GM12878 (cell line): ENCODE measurements at places on chromosomes 6 and 20.

DNA sequence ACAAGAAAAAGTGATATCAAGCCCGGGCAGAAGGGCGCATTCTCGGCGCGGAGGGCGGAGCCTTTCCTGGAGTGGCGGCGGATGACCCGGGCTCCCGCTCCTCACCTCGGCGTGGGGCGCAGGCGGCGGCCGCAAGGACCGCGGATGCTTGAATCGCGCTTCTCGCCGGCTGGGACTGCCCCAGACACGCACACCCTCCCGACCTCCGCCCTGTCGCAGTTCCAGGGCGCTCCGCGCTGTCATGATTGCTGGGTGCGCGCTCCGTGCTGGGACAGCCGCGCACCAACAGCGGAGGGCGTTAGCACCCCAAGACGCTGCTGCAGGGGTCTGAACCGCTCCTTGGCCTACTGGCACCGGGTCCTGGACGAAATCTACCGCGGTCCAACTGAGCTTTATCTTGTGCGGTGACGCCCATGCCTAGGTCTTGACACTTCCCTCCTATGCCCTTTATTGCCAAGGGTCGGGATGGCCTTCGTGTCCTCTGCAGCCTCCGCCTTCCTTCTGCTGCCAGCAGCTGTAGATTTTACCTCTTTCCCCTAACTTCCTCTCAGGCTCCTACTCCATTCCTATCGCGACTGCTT is 43.3 kb downstream of the IRAK1BP1 start:
- DNase-seq: no peak

- DNase-seq: no peak
Observed at GRCh38 chr6:141415896-141416295, 716.8 kb upstream of the GJE1 start.

GRCh38 chr20:31818376-31818908 is 714 bp upstream of the MYLK2 start:
- no peak for DNase-seq

GRCh38 chr6:112618849-112619248 is 271.7 kb downstream of the RFPL4B start:
- DNase-seq: no peak

GRCh38 chr6:113989675-113990074 is 18.7 kb upstream of the HDAC2 start:
- DNase-seq: no peak

DNA sequence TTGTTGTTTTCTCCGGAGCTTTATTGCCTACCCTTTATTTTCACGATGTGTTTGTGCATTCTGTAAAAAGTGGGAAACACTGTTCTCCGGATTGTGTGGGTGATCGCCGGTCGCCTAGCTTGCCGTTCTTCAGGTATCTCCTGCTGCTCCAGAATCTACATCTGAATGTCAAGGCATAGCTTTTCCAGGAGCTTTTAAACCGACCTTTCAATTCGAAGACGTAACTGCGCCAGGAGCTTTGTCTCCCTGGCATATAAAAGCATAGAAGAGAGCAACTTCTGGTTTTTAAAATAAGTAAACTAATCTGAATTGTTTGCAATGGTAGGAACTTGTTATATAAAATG is 96.0 kb downstream of the HFE start:
- no peak for DNase-seq

GRCh38 chr20:42118001-42118400 is 499.8 kb upstream of the CHD6 start:
- DNase-seq: no peak

- DNase-seq: no peak
Observed at GRCh38 chr6:52640916-52641315, 30.0 kb upstream of the TMEM14A start.

DNA sequence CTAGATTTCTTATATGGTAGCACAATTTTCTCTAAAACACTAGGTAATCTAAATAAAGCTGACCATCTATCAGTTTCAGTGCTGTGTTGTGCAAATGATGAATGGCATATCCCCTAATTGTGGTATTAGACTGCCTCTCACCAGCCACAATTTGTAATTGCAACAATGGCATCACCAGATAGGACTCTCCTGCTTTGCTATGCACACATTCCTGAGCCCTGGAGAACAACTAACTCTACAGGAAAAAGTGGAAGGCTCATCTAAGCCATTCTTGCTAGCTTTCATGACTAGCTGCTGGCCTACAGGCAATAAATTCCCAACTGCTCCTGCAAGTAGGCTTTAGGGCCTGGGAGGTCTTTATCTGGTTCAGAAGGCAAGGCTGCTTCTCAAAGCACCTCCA is 974.1 kb downstream of the EYS start:
- DNase-seq: no peak

DNA sequence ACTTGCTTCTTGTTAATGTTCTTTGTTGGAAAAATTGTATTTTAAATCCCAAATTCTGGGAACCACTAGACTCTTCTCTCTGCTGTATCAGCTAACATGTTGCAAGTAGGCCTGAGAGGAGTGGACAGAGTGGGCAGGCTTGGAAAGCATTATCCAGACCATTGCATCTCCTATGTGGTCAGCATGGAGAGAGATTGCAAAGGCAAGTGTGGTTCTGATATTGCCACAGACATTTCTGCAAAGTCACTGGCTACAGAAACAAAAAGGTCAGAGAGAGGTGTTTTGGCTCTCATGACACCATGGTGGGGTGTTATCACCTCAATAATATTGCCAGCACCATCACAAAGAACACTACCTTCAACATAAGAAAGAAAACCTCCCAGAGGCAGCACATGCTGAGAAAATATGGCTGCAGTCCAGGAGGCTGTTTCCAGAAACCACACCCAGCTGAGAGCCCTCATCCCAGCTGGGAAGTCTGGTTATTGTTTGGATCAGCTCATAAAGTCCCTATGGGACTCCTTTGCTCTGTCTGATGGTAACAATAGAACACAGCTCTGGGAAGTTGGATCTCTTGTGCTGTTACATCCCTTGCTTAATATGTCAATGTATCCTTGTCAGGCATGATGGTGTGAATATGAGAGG is 78.2 kb upstream of the TBX18 start:
- no peak for DNase-seq

DNA sequence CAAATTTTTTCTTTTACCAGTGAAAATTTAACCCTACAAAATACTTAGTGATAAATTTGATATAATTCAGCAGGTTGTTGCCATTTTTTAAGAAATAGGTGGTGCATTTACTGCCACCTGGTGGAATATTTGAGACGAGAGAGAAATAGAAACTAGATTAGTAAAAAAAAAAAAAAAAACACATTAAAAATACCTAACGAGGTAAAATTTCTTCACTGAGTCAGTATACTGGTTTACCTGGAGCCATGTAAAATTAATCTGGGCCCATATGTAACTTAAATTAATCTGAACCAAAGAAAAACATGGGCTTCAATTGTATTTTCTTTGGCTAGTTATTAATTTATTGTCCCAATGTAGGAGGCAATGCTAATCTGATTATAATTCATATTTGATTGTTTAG is 520.8 kb downstream of the EPM2A start:
- no peak for DNase-seq

GRCh38 chr6:18216411-18216810 is 47.9 kb downstream of the DEK start:
- no peak for DNase-seq

GRCh38 chr20:1509237-1509636 is 18.0 kb upstream of the SIRPB2 start:
- no peak for DNase-seq

GRCh38 chr6:48067148-48067712 is 43.8 kb downstream of the PTCHD4 start:
- no peak for DNase-seq

- DNase-seq: no peak
Observed at GRCh38 chr20:62391165-62392076, 4.5 kb downstream of the RPS21 start.

- no peak for DNase-seq
Observed at GRCh38 chr20:19734811-19735210, 23.2 kb upstream of the RIN2 start.

GRCh38 chr20:45823949-45824835 is 2.9 kb downstream of the TNNC2 start:
- no peak for DNase-seq

DNA sequence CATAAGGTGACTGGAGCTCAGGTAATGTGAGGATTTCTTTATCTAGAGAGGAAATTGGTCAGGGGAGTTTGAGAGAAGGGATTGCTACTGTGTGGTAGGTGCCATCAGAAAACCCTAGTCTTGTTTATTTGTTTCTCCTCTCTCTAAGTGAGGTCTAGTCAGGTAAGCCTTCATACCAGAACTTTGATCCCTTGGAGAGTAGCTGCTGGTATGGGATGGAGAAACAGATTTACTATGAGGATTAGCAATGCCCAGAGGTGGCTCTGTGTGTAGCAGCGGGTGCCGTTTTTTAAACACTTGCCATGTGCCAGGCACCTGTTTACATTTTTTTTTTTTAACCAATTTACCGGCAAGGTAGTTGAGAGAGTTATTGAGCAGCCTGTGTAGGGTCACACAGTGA is 19.5 kb downstream of the CMTR1 start:
- DNase-seq: no peak

DNA sequence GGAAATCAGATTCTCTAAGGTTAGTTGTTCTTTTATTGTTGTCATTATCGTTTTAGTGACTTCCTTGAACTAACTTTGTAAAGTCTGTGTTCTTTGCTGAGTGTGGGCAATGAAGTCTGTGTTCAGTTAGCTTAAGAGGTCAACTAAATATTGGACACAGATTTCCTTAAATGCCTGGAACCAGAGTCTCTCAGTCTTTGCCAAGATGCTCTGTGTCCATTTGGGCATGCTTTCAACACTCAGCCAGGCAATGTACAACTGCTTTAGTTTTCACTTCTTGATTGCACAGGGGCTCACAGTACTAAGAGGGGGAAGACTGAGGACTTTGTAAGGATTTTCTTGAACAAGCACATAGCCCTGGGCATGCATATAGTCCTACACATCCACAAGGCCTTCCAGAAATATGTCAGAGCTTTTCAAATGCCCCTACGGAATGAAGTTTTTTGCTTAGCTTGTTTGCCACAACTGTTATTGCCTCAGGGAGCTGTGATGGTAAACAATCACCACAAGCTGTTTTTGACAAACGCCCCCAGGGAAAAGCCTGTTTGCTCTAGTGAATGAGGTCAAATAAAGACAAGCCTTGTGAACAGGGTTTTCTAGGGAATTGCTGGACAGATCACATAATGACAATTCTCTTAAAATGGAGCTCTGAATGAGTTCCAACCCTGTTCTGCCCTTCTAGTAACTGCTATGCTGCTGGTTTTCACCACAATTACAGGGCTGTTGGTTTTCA is 82.5 kb downstream of the B3GAT2 start:
- DNase-seq: no peak

GRCh38 chr6:123323452-123324329 is 313.1 kb downstream of the TRDN start:
- DNase-seq: no peak

GRCh38 chr6:106730718-106731117 is 101.3 kb downstream of the QRSL1 start:
- DNase-seq: no peak

- no peak for DNase-seq
Observed at GRCh38 chr6:35219683-35220326, 6.0 kb downstream of the SCUBE3 start.

GRCh38 chr6:159193923-159194322 is 24.7 kb downstream of the FNDC1 start:
- DNase-seq: no peak

DNA sequence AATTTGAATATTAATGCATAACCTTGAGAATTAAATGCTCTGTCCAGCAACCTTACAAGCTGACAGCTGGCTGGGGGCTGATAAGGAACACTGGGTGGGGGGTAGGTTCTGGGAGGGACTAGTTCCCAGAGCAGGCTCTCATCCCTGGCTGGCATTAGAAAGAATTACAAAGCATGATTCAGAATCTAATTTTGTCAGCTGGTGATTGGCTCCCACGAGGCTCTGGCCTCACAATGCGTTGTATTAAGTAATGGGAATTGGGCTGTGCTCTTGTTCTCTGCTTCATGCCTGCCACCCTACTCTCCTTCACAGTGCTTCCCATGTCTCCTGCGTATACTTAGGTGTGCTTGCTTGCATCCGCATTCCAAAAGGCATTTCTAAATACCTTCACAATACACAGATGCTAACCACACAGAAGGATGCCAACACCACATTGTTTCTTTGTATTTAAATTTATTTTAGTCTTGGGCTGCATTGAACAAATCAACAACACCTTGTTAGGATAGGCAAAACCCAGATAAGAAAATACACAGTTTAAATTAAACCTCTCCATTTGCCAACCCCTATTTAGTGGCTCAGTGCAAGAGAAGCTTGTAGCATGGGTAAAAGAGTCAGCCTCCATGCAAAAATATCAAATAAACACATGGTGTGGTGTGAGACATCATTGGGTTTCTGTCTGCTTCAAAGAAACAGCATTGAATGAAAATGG is 434.5 kb upstream of the JAG1 start:
- DNase-seq: no peak

DNA sequence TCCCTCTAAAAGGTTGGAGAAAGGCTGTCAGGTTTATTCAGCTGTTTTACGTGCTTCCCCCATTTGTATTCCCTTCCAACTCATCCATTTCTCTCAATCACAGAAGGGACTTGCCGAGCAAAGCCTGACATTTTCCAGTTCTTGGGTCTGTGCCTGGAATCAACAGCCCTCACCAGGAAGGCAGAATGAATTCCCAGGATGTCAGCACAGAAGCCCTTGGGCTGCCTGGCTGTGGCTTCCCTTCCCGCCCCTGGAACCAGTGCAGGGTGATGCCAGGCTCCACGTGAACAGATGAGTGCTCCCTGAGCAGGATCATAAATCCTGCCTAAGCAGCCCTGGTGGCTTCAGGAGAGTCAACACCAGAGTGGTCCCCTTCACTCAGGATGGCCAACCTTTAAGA is 86.1 kb upstream of the CD83 start:
- DNase-seq: no peak

DNA sequence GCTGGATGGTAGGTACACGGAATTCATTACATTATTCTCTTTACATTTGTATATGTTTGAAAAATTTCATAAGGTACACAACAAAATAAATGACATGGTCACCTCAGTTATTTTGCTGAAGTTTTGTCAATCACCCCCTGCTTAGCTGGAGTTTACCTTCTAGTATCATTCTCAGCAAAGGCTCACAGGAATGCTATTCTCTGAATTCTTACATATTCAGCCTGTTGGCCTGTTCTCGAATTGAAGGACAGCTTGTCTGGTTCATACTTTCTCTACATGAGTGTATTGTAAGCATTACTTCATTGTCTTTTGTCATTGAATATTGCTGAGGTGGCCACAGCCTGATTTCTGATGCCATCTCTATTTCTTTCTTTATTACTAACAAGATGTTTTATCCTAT is 12.8 kb downstream of the CALHM5 start:
- DNase-seq: no peak

- no peak for DNase-seq
Observed at GRCh38 chr20:53897884-53898555, 172.4 kb downstream of the BCAS1 start.

DNA sequence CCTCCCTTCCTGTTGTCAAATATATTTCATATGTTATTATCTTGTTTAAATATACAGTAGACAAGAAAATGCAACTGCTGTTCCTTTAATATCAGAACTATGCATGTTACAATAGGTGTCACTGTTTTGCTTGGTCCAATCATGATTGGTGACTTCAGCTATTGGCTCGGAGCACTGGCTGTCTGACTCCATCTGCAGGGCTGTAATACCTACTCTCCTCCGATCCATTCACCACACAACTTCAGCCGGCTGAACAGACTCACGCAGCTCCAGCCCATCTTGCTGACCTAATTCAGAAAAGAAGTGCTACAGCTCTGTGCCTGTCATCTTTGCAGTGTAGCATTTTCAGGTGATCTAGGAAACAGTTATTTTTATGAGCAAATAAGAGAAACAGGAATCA is at the start of gene BTBD3:
Gene BTBD3 (plus strand): TSS at position 231 of the 400 bp plus-strand sequence. CDS start 383 bp downstream, outside the sequence.
- no peak for DNase-seq

GRCh38 chr20:36821964-36822437 is 48.4 kb upstream of the DSN1 start:
- DNase-seq: no peak
